Activated T-helper 1 cell treated with Interleukin-2 at 50 U/mL for 16 hours (primary cell): ENCODE measurements at places on chromosomes 12 and 14.

GRCh38 chr12:75560167-75560566 is 48.8 kb upstream of the KRR1 start:
- DNase-seq: no peak

GRCh38 chr14:76421662-76422061 is 45.7 kb downstream of the ESRRB start:
- DNase-seq: no peak

DNA sequence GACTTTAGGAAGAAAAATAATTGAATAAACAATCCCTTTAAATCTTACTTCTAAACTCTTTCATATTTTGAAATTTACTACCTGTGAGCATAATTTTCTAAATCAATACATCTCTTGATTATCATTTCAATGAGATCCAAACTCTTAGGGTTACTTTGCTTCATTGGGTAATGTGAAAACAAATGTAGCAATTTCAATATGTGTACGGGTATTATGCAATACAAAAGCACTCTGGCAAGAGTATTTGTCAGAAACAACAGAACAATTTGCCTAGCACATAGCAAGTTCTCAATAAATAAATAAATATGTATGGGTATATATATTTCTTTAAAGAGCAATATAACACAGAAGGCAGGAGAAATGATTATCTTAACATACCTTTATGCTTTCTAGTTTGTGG is 77.1 kb downstream of the PLEKHG7 start:
- DNase-seq: no peak

GRCh38 chr12:92539976-92540781 is 162.6 kb upstream of the PLEKHG7 start:
- no peak for DNase-seq

DNA sequence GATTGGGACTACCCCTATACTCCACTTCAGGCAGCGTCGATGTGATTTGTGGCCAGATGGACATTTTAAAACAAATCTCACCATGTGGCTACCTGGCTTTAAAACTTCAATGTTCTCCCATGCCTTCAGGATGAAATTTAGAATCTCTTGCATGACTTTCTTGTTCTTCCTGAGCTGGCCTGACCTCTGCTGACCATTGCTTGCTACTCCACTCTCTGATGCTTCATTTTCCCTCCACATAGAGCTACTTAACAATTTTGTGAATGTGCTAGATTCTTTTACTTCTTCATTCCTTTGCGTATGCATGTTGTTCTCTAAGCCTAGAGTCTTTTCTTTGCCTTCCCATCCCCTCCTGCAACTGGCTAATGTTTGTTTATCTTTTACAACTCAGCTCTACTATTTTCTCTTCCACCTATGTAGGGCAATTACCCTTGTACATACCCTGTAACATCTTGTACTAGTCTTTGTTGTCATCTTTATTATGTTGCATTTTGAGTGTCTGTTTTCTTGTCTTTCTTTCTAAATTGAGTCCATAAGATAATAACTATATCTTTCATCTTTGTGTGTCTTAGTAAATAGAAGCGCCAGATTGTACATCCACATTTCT is 41.2 kb downstream of the YLPM1 start:
- DNase-seq: no peak

DNA sequence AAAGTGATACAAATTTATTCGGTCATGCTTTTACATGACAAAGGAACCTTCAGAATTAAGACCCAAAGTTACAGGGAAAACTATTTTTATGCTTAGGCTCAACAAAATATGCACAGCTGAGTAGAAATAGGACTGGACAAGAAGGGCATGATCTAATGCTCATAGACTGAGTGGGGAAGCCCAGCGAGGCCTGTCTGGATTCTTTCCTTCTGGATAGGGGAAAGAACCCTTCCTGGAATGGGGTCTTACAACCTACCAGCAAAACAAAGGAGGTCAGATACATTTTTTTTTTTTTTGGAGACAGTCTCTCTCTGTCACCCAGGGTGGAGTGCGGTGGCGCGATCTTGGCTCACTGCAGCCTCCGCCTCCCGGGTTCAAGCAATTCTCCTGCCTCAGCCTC is 2.2 kb upstream of the DDX55 start:
- DNase-seq: no peak

GRCh38 chr14:98501335-98501734 is 770.7 kb downstream of the BCL11B start:
- DNase-seq: no peak

GRCh38 chr14:65993996-65994395 is 492.2 kb upstream of the CCDC196 start:
- DNase-seq: no peak

DNA sequence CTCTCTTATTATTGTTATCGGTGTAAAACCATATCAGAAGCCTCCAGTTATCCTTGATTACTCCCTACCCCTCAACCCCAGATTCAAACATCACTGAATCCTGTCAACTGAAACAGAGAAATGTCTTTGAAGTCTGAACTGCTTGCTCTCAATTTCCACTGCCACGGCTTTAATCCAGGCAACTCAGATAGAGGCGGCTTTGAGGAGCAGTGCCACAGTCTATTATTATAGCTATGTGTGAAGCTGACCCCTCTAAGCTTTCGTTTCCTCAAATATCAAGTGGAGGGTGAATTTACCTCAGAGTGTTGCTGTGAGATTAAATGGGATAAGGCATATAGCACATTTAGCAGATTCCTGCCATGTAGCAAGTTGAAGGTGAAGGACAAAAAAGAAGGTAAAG is 49.0 kb upstream of the PDE3A start:
- no peak for DNase-seq

DNA sequence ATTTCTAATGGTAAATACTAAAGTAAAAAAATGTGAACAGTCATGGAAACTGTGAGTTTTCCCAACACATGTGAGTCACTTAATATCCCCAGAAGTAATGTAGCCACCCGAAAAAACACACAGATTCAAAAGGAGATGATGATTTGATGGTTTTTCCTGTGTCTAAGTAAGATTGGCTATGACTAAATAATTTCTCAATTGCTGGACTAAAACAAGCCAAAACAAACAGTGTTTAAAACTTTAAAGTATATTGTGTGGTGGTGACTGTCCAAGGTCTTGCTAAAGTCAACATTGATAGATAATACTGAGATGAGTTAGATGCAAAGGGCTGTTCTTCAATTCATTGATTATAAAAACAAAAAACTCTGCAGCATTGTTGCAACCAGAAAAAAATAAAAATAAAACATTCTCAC is 89.6 kb upstream of the SOX5 start:
- no peak for DNase-seq

DNA sequence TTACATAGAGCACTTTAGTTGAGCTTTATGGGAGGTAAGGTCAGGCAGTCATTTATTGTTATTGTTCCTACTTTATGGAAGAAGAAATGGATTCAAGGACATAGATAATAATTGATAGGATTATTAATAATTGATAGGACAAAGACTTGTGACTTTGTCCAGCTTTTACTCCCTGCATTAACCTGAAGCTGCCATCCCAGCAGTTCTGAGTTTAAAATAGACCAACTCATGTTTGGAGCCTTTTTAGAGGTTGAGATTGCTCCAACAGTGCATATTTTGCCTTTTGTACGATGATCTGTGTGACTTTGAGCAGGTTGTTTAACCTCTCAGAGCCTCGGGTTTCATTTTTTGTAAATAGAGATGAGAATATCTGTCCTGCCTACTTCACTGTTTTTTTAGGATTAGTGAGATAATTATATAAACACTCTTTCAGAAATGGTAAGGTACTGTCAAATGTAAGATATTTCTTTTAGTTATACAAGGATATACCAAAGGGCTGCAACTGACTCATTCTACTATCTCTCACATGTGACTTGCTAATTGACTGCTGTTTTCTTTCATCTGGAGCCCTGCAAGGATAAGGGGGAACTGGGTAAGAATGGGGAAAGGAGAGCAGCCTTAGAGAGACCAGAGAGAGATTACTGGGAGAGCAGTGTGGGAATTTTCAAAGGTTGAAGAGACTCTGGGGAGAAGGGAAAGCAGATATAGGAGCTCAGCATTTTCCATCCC is 15.3 kb downstream of the WDR20 start:
- no peak for DNase-seq

DNA sequence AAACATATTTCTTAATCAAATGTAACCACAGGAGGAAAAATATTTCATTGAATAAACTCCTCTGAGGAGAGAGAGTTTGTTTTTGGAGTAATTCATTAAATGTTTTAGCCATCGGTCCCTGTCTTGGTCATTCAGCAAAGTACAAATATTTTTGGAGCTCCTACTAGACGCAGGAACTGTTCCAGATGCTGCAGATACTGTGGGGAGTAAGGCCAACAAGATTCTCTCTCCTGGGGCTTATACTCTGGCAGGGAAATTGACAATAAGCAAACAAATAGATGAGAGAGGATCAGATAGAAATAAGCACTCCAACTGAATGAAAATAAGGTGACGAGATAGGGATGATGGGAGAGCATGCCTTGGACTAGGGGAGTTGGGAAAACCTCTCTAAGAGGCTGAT is 264.1 kb downstream of the TTC8 start:
- DNase-seq: no peak

- no peak for DNase-seq
Observed at GRCh38 chr14:104514156-104514848, 65.3 kb upstream of the C14orf180 start.

DNA sequence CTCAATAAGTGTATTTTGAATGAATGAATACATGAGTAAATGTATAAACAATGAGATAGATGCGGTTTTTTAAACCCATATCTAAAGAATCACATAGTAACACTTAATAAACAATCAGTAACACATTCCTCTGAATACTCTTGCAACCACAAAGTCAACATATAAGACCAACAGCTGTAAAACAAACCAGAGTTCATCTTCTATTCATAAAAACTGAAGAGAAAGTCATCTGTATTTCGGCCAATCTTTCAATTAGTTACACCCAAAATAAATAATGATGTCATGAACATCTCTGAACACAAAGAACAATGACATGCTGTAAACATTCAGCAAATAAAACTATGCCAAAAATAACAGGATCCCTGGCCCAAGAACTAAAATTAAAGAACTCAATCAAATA is 47.2 kb downstream of the ARMH4 start:
- no peak for DNase-seq

GRCh38 chr14:99393059-99393655 is 87.5 kb downstream of the SETD3 start:
- DNase-seq: no peak

GRCh38 chr12:42326541-42327226 is 717 bp downstream of the PPHLN1 start:
- no peak for DNase-seq

- DNase-seq: no peak
Observed at GRCh38 chr12:132056320-132056719, 87.8 kb downstream of the DDX51 start.

DNA sequence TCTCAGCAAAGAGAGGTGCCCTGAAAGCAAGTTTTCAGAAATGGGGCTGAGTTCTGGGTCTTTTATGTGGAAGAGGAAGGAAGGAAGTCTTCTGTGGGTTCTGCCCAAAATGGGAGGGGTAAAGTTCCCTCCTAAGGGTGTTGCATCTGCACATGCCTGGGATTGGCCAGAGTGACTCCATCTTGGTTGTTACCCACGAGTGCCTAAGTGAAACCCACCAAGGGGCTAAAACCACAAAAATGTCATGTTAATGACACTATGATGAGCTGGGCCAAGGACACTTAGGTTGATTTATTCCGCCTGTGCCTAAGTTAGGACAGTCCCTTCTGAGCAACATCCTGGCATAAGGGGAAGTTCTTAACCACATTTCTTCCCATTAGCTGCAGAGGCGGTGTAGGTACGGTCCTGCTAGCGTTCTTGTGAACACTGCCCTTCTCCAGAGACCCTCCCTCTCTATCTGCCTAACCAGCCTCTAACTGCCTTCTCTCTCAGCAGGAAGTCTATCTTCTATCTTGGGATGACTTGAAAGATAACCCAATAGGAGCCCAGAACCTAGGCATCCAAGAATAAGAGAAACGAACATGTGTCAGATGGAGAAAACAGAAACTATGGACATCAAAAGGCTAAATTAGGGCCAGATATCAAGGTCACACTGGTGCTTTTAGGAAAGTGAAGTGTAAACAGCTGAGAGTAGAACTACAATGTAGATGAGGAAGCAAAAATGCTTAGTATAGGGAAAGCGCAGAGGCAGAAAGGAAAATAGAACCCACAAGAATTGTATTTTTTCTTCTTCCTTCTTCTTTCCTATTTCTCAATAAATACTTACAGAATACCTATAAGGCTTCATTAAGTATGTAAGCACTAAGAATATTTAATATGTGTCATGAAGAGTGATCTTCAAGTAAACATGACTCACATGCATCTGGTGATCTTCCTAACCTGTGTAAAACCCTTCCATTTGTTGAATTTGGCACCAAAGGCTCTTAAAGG is 104.2 kb upstream of the AMN1 start:
- DNase-seq: no peak

GRCh38 chr14:97336816-97337215 is 539.6 kb downstream of the VRK1 start:
- DNase-seq: no peak

DNA sequence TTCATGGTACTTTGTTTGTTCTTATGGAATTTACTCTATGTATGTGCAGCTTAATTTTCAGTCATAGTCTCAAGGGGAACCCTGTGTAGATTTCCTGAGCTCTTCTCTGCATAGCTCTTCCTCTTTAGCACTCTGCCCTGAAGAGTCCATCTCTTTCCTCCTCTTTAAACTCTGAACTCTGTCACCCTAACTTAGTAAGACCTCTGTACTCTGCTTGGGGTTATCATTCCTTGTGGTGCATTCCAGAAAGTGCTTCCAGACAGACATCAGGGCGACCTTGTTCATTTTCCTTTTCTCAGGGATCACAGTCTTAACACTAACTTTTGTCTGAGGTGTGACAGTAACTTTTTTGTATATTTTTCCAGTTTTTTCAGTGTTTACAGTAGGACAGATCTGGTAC is 179.3 kb downstream of the RAD51B start:
- DNase-seq: no peak

GRCh38 chr12:93991829-93992461 is 156.4 kb upstream of the PLXNC1 start:
- no peak for DNase-seq

DNA sequence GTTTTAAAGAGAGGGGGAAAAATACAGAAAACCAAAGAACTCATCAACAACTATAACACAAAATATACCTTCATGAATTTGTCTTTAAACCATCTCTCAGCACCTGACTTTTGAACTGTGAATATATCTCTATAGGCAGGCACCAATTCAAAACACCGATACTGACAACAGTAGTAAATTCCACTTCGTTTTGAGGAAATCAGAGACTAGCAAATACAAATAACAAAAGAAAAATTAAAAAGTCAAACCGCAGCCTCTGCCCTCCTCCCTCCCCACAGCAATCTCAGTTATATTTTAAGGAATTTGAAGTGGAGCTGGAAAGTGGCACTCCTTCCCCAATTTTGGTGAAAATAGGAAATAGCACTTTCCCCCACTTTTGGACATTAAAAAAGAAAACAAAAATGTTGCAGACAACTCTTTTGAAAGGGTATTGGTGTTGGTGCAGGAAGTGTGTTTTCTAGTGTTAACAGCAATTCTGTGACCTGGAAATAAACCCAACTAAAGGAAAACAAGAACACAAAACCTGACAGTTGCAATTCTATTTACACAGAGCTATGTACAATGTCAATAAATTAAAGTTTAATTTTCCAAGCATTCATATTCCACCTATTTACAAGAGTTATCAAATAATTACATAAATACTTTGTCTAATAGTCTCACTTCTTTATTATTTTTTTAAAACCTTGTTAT is 13.5 kb downstream of the TBX3 start:
- DNase-seq: no peak

GRCh38 chr14:101654051-101654450 is 92.8 kb downstream of the DIO3 start:
- no peak for DNase-seq

GRCh38 chr14:90575781-90576180 is 179.0 kb downstream of the CALM1 start:
- DNase-seq: no peak
